ENCODE measurements at places on chromosomes 1 and 21.

GRCh38 chr21:27122686-27123085 lies 155.8 kb upstream of the ADAMTS5 start:
- H3K27me3 ChIP-seq, result peaks cover 3% of the 10 kb centered on the region
- H3K36me3 ChIP-seq, result no peaks in the 10 kb centered on the region
- no peaks in the 10 kb centered on the region for H3K4me1 ChIP-seq
- DNase-seq, result no peak
- no peak overlapping the region for H3K4me3 ChIP-seq

GRCh38 chr1:110185181-110185580 lies 24.9 kb upstream of the KCNC4 start:
- H3K4me1 ChIP-seq, result peaks cover 13% of the 10 kb centered on the region
- H3K27ac ChIP-seq, result no peak overlapping the region
- no peaks in the 10 kb centered on the region for H3K27me3 ChIP-seq
- H3K36me3 ChIP-seq, result no peaks in the 10 kb centered on the region
- no peak for DNase-seq

GRCh38 chr1:61241411-61241838 lies 159.1 kb downstream of the NFIA start:
- H3K27ac ChIP-seq, result no peak overlapping the region
- H3K4me3 ChIP-seq, result no peak overlapping the region
- H3K36me3 ChIP-seq, result no peaks in the 10 kb centered on the region
- peaks cover 27% of the 10 kb centered on the region for H3K4me1 ChIP-seq
- no peaks in the 10 kb centered on the region for H3K27me3 ChIP-seq
- no peak for DNase-seq

DNA sequence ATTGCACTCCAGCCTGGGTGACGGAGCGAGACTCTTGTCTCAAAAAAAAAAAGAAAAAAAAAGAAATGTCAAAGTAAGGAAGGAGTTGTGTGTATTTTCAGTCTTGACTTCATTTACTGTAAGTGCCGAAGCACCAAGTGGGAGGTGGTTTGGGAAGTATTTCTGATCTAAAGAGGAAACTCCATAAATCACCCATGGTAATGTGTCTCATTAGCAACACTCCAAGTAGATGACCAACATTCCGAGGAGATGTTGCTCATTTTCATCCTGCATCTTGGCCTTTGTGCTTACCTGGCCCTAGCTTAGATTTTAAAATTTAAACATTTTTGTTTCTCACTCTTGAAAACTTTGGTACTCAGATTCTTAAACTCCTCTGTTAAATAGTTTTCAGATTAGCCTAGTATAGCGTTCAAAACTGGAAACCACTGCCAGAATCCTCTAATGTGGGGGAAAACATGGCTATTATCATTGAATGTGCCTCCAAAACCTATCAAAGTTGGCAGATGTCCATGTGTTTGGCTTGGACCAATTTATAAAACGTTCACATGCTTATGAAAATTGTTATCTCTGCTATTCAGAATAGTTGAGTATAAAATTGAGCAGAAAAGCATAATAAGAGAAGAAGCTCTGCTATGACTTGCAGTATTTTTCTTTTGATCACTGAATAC lies 110.4 kb downstream of the NFIA start:
- no peaks in the 10 kb centered on the region for H3K4me1 ChIP-seq
- DNase-seq, result no peak
- H3K4me3 ChIP-seq, result no peak overlapping the region

DNA sequence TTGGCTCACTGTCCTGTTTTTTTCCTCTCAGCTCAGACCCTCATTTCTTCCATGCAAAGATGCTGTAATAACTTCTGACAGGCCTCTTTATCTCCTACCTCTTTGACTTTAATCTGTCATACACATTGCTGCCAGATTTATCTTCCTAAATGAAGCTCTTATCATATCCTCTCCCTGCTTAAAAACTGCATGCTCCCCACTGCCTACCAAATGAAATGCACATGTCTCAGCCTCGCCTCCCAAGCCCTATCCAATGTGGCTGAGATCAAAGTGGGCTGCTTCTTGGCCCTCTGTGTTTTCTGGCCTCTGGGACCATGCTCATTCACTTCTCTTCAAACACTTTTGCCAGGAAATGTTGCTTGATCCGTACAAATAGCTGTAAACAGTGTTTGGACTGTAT lies 38.3 kb downstream of the IRF2BP2 start:
- H3K36me3 ChIP-seq, result no peaks in the 10 kb centered on the region
- H3K27ac ChIP-seq, result no peak overlapping the region
- DNase-seq, result no peak
- no peaks in the 10 kb centered on the region for H3K27me3 ChIP-seq

GRCh38 chr1:114386129-114387009 lies 124.6 kb downstream of the TRIM33 start:
- no peak overlapping the region for H3K27ac ChIP-seq
- no peak for DNase-seq
- H3K4me3 ChIP-seq, result no peak overlapping the region
- H3K4me1 ChIP-seq, result no peaks in the 10 kb centered on the region
- no peaks in the 10 kb centered on the region for H3K27me3 ChIP-seq

DNA sequence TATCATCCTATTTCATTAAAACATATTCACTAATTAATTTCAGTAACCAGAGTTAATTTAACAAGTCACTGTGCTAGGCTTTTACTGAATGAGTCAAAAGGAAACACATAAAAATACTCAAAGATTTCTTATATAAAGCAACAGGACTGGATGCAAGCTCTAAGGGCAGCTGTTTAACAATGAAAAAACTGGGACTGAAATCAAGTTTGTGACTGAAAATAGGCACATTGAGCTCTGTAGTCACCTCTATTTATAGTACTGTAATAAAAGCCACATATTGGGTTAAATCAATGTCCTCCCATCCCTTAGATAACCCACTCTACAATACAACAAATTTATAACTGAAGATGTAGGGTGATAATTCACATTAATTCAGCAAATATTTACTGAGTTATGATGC lies 52.4 kb downstream of the SMYD3 start:
- no peak overlapping the region for H3K4me3 ChIP-seq
- H3K36me3 ChIP-seq, result no peaks in the 10 kb centered on the region
- no peaks in the 10 kb centered on the region for H3K4me1 ChIP-seq

DNA sequence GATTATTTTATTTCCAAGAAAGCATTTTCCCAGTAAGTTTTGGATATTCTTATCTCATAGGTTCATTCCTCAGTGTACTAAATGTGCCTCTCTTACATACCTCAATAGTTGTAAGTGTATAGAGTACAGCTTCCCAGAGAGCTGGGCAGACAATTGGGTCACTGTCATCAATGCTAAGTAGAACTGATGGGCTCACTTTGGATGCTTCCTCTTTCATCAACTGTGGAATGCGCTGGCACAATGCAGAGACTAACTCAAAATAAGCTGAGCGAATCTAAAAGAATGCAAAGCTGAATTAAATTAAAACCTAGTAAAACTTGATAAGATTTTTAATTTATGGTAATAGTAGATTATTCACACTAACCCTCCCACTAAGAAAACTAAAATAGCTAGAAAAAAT lies 21.5 kb downstream of the LTN1 start:
- H3K27me3 ChIP-seq, result no peaks in the 10 kb centered on the region
- H3K36me3 ChIP-seq, result peaks cover 84% of the 10 kb centered on the region
- DNase-seq, result no peak

DNA sequence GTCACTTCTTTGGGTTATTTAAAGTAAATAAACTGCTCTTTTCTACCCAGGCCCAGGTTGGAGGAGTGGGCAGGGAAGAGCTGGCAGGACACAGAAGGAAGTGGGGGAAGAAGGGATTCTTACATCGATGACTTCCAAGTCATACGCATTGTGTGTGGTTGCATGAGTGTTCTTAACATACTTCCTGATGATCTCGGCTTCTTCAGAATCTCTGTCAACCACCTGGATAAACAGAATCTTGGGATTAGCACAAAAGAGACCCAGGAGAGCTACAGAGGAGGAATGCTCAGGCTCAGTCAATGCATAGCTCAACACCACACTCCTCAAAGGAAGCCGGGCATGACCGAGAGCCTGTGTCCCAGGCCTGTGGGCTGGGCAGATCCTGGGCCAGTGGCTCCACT lies 42.1 kb downstream of the PARP1 start:
- H3K4me1 ChIP-seq, result no peaks in the 10 kb centered on the region
- H3K27me3 ChIP-seq, result no peaks in the 10 kb centered on the region
- H3K4me3 ChIP-seq, result no peak overlapping the region
- H3K36me3 ChIP-seq, result no peaks in the 10 kb centered on the region
- DNase-seq, result no peak

GRCh38 chr1:235999259-235999925 lies 65.5 kb downstream of the NID1 start:
- no peaks in the 10 kb centered on the region for H3K27me3 ChIP-seq
- H3K4me3 ChIP-seq, result no peak overlapping the region
- peak overlapping the region; percentile 90 for H3K27ac ChIP-seq
- peaks cover 7% of the 10 kb centered on the region for H3K36me3 ChIP-seq
- DNase-seq, result no peak

DNA sequence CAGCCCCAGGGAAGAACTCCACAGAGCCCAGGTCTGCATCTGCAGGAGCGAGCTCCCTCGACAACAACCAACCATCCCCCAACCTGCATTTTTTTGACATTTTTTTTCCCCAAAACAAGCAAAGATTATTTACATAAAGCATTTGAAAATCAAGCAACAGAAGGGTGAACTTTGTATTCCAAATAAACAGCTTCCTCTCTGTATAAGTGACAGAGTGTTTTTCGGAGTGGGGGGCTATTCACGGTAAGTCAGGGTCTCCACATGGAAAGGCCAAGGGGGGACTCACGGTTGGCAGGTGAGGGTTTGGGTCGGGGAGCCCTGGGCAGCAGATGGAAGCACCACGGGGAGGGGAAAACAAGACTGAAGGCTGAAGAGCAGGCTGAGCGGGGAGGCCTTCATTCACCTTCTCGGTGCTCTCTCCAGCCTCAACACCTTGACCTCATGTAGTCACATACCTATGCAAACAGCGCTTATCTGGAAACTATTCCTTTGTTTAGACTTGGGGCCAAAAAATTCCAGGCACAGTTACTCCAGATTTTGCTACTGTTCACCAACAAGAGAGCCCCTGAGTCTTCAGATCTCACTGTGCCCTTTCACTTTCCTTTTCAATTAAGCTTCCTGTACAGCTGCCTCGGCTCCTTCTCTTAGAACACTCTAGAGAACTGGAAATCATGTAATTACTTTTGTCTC lies 27.6 kb downstream of the C2CD2 start:
- H3K4me3 ChIP-seq, result peak overlapping the region; percentile 26
- H3K27me3 ChIP-seq, result no peaks in the 10 kb centered on the region
- no peak for DNase-seq
- H3K4me1 ChIP-seq, result peaks cover 29% of the 10 kb centered on the region

DNA sequence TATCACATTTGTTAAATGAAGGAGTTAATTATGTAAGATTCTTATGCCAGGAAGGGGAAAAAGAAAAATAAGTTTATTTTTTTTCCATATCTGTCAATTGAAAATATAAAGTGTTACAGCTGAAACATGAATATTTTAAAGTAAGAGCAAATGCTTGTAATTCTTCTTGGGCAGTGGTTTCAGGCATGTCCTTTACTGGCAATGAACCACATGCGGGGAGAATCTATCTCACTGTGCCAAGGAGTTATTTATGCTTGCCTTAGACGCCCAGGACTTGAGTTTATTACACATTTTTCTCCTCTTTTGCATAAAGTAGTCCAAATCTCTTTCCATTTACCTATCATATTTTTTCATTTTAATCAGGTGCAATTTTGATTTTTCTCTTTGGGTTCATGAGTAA lies 207.8 kb upstream of the NRIP1 start:
- H3K36me3 ChIP-seq, result no peaks in the 10 kb centered on the region
- H3K4me3 ChIP-seq, result no peak overlapping the region
- H3K27me3 ChIP-seq, result no peaks in the 10 kb centered on the region
- H3K4me1 ChIP-seq, result peaks cover 3% of the 10 kb centered on the region
- no peak overlapping the region for H3K27ac ChIP-seq

GRCh38 chr1:213295860-213296259 lies 244.8 kb downstream of the RPS6KC1 start:
- no peaks in the 10 kb centered on the region for H3K36me3 ChIP-seq
- DNase-seq, result no peak
- H3K4me3 ChIP-seq, result no peak overlapping the region
- no peaks in the 10 kb centered on the region for H3K4me1 ChIP-seq

GRCh38 chr1:202202500-202203168 lies 9.0 kb downstream of the LGR6 start:
- no peak overlapping the region for H3K4me3 ChIP-seq
- H3K27me3 ChIP-seq, result no peaks in the 10 kb centered on the region
- no peaks in the 10 kb centered on the region for H3K36me3 ChIP-seq

DNA sequence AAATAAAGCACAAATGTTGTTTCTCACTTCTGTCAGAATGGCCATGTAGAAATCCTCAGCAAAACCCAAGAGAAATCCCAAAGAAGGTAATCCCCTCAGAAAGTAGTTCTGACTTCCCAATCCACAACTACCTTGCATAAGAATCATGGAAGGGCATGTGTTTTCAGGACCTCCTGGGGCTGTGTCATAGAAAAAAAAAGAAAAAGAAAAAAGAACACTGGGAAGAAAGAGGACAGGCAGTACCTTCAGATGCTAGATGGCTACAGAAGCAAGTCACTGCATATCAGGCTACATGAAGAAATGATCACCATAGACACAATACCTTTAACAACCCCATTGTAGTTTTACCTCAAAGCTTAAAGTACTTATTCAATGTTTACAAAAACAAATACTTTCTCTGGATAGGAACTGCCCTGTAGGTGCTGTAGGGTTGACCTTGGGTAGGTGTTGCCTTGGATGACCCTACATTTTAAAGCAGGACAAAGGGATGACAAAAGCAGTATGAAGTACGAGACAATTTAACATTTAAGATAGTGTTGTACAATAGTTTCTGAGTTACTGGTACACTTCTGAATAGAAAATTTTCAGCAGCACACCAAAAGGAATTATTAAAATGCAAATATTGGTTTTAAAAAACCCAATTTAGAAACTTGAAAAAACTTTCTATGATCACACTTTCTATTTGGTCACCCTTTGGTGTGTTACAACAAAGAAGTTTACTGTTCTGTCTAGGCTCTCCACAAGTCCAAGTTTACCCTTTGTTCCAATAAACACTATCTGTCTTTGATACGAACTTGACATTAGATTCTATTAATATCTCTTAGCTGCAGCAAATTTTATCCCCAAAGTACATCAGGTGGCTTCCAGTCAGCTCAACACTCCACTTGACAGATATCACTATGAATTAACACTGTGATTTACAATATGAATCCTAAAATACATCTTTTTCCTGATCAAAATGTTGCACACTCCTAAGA lies 5.0 kb downstream of the TRIT1 start:
- no peaks in the 10 kb centered on the region for H3K27me3 ChIP-seq
- H3K4me1 ChIP-seq, result peaks cover 7% of the 10 kb centered on the region
- H3K4me3 ChIP-seq, result no peak overlapping the region
- no peak overlapping the region for H3K27ac ChIP-seq

DNA sequence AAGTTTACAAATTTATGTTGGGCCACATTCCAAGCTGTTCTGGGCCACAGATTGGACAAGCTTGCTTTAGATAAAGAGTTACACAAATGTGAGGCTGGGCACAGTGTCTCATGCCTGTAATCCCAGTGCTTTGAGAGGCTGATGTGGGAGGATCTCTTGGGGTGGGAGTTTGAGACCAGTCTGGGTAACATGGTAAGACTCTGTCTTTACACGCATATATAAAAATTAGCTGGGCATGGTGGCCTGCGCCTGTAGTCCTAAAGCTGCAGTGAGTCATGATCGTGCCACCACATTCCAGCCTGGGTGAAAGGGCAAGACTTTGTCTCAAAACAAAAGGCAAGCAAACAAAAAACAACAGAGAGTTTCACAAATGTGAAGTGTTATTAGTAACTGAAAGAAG lies 5.9 kb upstream of the VCAM1 start:
- no peak overlapping the region for H3K4me3 ChIP-seq
- no peaks in the 10 kb centered on the region for H3K4me1 ChIP-seq
- no peaks in the 10 kb centered on the region for H3K36me3 ChIP-seq
- no peak overlapping the region for H3K27ac ChIP-seq
- H3K27me3 ChIP-seq, result no peaks in the 10 kb centered on the region

GRCh38 chr1:164748253-164748899 lies 189.4 kb downstream of the PBX1 start:
- no peaks in the 10 kb centered on the region for H3K36me3 ChIP-seq
- no peaks in the 10 kb centered on the region for H3K27me3 ChIP-seq
- H3K4me3 ChIP-seq, result no peak overlapping the region
- peak overlapping the region; percentile 51 for H3K27ac ChIP-seq
- H3K4me1 ChIP-seq, result peaks cover 23% of the 10 kb centered on the region
